Right lung (tissue), 10 donors: ENCODE measurements at places on chromosomes 16 and 17. TPM values are rescaled to one million over a fixed set of nuclear protein-coding genes. Genes with fewer than 3 reads are reported as not detected.

- DNase-seq: peak; percentile 78
Observed at GRCh38 chr17:63425483-63425882, 20.6 kb downstream of the CYB561 start.

XAF1 gene
- 14.1 TPM for polyA plus RNA-seq

GRCh38 chr17:76079535-76079955 is 563 bp downstream of the ZACN start:
- DNase-seq: no peak

GRCh38 chr17:17765359-17766076 is 71.3 kb downstream of the SREBF1 start:
- no peak for DNase-seq

UMOD gene
- not detected for polyA plus RNA-seq

GRCh38 chr17:10792151-10792550 is 11.7 kb downstream of the TMEM238L start:
- DNase-seq: no peak

MYH13 gene
- not detected for polyA plus RNA-seq

DNA sequence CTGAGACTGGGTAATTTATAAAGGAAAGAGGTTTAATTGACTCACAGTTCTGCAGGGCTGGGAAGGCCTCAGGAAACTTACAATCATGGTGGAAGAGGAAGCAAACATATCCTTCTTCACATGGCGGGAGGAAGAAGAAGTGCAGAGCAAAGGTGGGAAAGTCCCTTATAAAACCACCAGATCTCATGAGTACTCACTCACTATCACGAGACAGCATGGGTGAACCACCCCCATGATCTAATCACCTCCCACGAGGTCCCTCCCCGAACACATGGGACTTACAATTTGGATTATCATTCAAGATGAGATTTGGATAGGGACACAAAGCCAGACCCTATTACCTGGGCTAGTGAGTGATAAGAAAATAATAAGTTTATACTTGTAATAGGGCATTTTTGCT is 70.6 kb upstream of the HS3ST2 start:
- no peak for DNase-seq

CD300E gene
- polyA plus RNA-seq: 0.37 TPM

GRCh38 chr16:70331588-70332358 is 14.9 kb upstream of the DDX19A start:
- no peak for DNase-seq

GRCh38 chr17:81825841-81826466 is 7.1 kb downstream of the MCRIP1 start:
- no peak for DNase-seq
